ENCODE measurements at places on chromosomes 5 and 9. TPM values are rescaled to one million over a fixed set of nuclear protein-coding genes. Genes with fewer than 3 reads are reported as not detected.

DNA sequence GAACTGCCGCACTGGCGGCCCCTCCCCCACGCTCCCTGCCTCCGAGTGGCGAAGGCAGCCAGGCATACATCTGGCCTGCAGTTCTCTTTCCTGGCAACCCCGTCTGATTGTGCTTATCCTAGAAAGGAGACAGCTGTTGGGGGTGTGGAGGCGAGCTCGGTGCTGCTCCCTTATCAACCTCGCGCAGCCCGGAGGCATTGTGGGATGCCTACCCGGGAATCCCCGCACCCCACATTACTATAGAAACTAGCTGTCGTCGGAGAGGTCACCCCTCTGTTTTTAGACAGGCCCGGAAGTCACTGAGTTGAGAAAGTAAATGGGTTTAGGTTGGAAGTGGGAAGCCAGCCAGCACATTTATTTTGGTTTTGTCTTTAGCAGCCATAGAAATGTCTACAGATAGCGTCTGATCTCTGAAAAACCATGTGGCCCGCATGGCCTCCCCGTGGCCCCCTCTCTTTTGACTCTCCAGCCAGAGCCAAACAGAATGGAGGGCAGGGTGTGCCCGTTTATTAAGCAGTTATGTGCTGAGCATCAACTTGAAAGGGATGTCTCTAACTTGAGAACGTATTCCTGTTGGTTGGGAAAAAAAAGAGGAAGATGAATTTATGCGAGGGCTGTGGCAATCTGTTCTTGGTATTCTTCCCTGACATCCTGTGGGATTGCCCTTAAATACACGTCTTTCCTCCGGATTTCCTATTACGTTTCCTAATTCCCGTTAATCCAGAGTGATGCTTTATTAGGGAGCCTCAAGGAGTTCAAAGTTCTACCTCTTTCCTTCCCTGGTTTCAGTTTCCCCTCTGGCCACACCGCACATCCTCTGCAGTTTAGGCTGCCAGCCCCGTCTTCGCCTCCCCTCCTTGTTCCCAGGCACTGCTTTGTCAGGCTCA lies 3.9 kb downstream of the STC2 start:
- H3K4me1 ChIP-seq: peaks cover 76% of the 10 kb centered on the region
- DNase-seq: peak; percentile 92
- peak overlapping the region; percentile 99 for H3K4me3 ChIP-seq

DNA sequence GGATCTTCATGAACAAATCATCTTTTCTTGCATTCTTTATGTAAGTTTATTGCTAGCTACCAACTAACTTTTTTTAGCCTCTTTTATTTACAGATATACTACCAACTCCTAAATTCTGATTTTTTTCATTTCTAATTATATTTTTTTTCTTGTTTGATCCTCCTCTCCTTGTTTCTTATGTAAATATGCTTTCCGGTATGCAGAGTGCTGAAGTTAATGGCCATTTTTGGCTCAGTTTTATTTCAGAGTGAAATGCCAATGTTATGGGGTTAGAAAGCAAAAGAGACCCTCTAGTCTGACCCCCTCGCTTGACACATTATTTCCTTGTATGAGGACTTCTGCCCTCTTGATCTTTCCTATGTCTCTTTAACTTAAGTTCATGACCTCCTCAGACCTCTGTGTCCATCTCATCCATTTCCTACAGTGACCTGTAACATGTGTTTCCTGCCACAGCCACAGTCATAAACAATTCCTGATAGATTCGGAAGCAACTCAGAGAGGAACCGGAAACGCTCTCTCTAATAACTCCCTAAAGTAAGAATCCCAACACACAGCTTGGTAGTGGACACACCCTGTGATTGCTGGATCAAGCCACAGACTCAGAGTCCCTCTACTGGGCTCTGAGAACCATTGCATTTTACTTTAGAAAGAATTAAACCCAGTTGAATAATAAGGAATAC lies 42.9 kb upstream of the AFAP1L1 start:
- peaks cover 3% of the 10 kb centered on the region for H3K36me3 ChIP-seq
- H3K27me3 ChIP-seq: peaks cover 4% of the 10 kb centered on the region
- peaks cover 11% of the 10 kb centered on the region for H3K4me1 ChIP-seq
- peak overlapping the region; percentile 47 for H3K27ac ChIP-seq
- no peak overlapping the region for H3K4me3 ChIP-seq

- no peak for DNase-seq
- no peak overlapping the region for H3K4me3 ChIP-seq
- no peaks in the 10 kb centered on the region for H3K4me1 ChIP-seq
- no peaks in the 10 kb centered on the region for H3K36me3 ChIP-seq
These were observed 39.0 kb downstream of the ESM1 start for GRCh38 chr5:54946306-54946819.

DNA sequence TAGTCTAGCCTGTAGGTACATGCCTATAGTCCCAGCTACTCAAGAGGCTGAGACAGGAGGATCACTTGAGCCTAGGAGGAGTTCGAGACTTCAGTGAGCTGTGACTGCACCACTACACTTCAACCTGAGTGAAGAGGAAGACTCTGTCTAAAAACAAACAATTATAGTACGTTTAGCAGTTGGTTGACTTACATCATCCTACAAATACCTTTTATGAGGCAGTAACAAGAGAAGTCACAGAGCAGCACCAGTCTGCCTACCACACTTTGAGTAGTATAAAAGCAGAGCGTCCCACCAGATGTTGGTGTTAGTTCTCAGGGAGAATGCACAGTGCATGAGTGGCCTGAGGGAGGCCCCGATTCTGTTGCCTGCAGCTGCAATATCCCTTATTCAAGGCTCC lies 16.1 kb downstream of the ZFR start:
- no peak for DNase-seq
- H3K36me3 ChIP-seq: peaks cover 8% of the 10 kb centered on the region
- H3K4me3 ChIP-seq: no peak overlapping the region
- H3K27ac ChIP-seq: no peak overlapping the region
- H3K27me3 ChIP-seq: no peaks in the 10 kb centered on the region

DNA sequence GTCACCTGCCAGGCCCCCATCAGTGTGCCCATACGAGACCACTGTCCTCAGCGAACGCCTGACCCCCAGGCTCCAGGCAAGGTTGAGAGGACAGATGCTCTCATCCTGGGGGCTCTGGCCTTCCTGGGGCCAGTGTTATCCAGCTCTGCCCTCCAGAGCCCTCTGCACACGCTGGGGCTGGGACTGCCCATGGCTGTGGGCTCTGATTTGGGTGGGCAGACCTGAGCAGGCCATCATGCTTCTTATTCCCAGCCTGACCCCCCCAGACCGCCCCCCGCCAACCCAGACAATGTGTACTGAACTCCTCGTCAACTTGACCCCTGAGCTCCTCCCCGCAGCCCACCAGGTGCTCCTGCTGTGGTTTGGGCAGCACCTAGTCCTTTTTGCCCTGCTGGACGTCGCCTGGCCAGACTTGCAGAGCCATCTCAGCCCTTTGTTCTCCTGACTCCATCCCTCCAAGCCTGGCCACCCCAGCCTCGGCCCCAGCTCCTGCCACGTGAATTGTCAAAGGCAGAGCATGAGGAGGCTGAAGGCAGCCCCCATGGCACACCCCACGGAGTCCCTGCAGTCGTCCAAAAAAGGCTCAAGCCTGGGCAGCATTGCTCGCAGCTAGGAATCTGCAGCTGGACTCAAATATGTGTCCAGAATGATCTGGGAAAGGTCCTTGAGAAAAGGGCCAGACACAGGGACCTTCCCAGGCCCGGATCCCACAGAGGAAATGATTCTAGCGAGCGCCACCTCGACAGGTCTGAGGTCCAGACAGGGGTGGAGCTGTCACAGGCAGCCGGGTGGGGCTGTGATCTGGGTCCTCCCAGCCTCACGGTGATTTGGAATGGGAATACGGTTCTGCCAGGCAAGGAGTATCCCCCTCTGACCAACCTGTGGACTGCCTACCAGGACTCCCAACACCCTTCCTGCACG lies 87.0 kb downstream of the ADAMTS2 start:
- peaks cover 24% of the 10 kb centered on the region for H3K4me1 ChIP-seq
- no peak overlapping the region for H3K4me3 ChIP-seq

GRCh38 chr9:13447843-13448422 lies 168.4 kb upstream of the MPDZ start:
- H3K36me3 ChIP-seq: no peaks in the 10 kb centered on the region
- no peak overlapping the region for H3K27ac ChIP-seq
- DNase-seq: no peak

GRCh38 chr5:73354406-73354805 lies 94.2 kb downstream of the FOXD1 start:
- H3K27me3 ChIP-seq: no peaks in the 10 kb centered on the region
- no peak overlapping the region for H3K27ac ChIP-seq
- H3K36me3 ChIP-seq: peaks cover 7% of the 10 kb centered on the region
- H3K4me3 ChIP-seq: no peak overlapping the region
- peaks cover 18% of the 10 kb centered on the region for H3K4me1 ChIP-seq

DNA sequence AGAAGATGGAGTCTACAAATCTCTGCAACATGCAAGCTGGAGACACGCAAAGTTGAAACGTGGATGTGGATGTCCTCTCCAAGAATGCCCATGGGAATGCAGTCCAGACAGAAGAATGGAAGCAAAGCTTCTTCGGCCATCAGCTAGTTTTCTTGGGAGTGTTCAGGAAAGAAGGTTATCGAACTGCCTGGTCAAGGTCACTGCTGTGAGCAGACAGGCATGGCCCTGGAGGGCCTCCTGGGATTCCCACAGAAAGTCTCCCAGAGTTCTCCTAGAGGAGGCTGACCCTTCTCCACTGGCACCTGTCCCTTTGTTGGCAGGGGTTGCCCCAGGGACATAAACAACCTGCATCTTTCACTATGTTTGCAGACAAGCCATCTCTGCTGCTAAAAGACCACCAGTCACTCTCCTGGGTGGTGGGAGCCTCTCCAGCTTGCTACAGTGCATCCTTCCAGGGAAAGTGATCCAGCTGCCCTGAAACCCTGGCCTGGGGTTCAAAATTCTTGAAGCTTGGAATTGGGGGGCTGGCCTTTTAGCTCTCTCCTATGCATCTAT lies 265.8 kb downstream of the SYK start:
- H3K27ac ChIP-seq: no peak overlapping the region
- no peak for DNase-seq
- no peaks in the 10 kb centered on the region for H3K27me3 ChIP-seq
- H3K36me3 ChIP-seq: no peaks in the 10 kb centered on the region
- no peak overlapping the region for H3K4me3 ChIP-seq
- H3K4me1 ChIP-seq: peaks cover 12% of the 10 kb centered on the region

GRCh38 chr5:131357739-131358561 lies 94.1 kb downstream of the CDC42SE2 start:
- H3K36me3 ChIP-seq: peaks cover 4% of the 10 kb centered on the region
- no peak for DNase-seq
- peaks cover 28% of the 10 kb centered on the region for H3K4me1 ChIP-seq

DNA sequence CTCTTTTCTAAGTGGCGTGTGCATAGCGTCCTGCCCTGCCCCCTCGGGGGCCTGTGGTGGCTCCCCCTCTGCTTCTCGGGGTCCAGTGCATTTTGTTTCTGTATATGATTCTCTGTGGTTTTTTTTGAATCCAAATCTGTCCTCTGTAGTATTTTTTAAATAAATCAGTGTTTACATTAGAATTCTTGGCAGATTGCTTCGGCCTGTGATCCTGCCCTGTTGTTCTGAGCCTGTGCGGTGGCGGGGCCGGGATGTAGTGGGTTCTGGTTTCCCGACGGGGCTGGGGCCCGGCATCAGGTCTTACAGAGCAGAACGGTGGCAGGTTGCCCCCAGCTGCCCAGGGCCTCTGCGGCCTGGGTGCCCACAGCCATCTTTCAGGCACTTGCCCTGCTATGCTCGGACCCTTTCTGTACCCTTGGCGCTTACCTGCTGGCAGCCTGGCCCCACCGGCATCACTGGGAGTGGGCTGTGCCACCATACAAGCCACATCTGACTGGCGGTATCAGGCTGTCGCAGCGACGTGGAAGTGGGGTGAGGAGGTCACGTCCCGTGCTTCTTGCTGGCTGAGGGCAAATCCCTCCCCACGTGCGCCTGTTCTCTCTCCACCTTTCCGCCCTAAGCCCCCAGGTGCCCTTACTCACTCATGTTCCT lies 9.0 kb downstream of the QRFP start:
- H3K4me3 ChIP-seq: no peak overlapping the region
- H3K36me3 ChIP-seq: peaks cover 28% of the 10 kb centered on the region
- H3K4me1 ChIP-seq: peaks cover 8% of the 10 kb centered on the region
- no peaks in the 10 kb centered on the region for H3K27me3 ChIP-seq
- DNase-seq: no peak

DNA sequence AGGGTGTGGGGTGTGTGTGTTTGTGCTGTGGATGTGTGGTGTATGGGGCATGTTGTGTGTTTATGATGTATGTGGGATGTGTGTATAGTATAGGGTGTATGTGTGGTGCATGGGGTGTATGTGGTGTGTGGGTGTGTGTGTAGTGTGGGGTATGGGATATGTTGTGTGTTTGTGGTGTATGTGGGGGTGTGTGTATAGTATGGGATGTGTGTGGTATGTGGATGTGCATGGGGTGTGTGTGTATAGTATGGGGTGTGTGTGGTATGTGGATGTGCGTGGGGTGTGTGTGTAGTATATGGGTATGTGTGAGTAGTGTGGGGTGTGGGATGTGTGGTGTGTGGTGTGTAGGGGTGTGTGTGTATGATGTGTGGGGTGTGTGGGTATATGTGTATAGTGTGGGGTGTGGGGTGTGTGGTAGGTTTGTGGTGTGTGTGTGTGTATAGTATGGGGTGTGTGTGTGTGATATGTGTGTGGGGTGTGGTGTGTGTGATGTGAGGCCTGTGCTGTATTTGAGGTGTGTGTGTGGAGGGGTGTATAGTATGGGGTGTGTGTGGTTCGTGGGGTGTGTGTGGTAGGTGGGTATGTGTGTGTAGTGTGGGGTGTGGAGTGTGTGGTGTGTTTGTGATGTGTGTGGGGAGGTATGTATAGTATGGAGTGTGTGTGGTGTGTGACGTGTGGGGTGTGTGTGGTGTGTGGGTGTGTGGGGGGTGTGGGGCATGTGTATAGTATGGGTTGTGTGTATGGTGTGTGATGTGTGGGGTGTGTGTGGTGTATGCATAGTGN lies 10.5 kb downstream of the ECSCR start:
- H3K36me3 ChIP-seq: no peaks in the 10 kb centered on the region
- peaks cover 6% of the 10 kb centered on the region for H3K4me1 ChIP-seq
- H3K27ac ChIP-seq: no peak overlapping the region
- peak; percentile 35 for DNase-seq
- H3K27me3 ChIP-seq: no peaks in the 10 kb centered on the region

- H3K36me3 ChIP-seq: no peaks in the 10 kb centered on the region
- H3K27ac ChIP-seq: peak overlapping the region; percentile 54
- H3K4me1 ChIP-seq: peaks cover 8% of the 10 kb centered on the region
- no peak overlapping the region for H3K4me3 ChIP-seq
These were observed 58.5 kb upstream of the IER5L start for GRCh38 chr9:129236441-129237145.

DNA sequence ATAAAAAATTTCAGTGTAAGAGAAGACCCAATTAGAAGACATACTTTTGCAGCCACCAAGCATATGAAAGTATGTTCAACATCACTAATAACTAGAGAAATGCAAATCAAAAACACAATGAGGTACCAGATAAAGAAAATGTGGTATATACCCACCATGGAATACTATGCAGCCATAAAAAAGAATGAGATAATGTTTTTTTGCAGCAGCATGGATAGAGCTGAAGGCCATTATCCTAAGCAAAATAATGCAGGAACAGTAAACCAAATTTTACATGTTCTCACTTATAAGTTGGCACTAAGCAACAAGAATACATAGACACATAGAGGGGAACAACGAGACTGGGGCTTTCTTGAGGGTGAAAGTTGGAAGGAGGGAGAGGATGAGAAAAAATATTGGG lies 6.9 kb upstream of the SPATA9 start:
- no peak overlapping the region for H3K27ac ChIP-seq
- H3K4me1 ChIP-seq: no peaks in the 10 kb centered on the region
- no peak overlapping the region for H3K4me3 ChIP-seq
- no peaks in the 10 kb centered on the region for H3K27me3 ChIP-seq
- no peaks in the 10 kb centered on the region for H3K36me3 ChIP-seq

Gene GKAP1
- total RNA-seq: 2.6 TPM

Gene SPAAR
- 0.70 TPM for total RNA-seq

Gene SLC45A2
- not detected for total RNA-seq

Gene SOWAHA
- total RNA-seq: not detected

Gene PLAC8L1
- 0.97 TPM for total RNA-seq

Gene MEIKIN
- not detected for total RNA-seq

All from chondrocyte (in vitro differentiated cells).